Lung (tissue), 17 donors: ENCODE measurements at places on chromosomes 1 and 21.

DNA sequence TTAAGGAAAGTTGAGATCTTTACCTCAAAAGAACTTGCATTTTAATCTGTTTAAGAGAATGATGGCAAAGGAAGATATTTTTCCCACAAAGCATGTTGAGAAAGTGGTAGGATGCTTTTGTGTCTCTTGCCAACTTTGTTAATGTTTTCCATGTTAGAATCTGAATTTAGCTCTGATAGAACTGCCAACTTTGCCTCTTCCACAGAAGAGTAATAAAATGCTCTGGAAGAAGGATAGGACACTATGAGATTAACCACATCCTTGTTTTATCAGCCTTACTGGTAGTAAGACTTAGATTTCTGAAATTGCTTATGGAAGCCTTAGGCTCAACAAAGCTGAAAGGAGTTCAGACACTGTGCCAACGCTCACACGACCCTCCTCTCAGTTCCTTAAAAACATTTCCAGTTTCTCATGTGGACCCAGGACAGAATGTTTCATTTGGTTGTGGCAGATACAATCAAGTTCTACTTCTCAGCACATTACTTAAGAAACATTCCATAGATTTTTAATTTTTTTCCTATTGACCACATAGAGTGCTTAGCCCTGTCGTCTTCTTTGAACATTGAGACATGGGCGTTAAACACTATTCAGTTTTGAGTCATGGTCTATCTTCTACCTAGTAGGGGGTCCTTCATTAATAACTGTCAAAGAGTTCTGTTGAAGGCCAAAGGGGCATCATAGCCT lies 59.0 kb downstream of the MTR start:
- no peak for DNase-seq

- DNase-seq: peak; percentile 47
Observed at GRCh38 chr1:44939061-44939460, 47.3 kb downstream of the EIF2B3 start.

GRCh38 chr1:224454402-224455055 lies 19.9 kb upstream of the WDR26 start:
- peak; percentile 36 for DNase-seq

- DNase-seq: no peak
Observed at GRCh38 chr1:31672986-31673385, 28.3 kb upstream of the PEF1 start.

- no peak for DNase-seq
Observed at GRCh38 chr21:38402291-38402690, 96.0 kb downstream of the ERG start.

- no peak for DNase-seq
Observed at GRCh38 chr1:57586842-57587241, 163.0 kb upstream of the DAB1 start.

DNA sequence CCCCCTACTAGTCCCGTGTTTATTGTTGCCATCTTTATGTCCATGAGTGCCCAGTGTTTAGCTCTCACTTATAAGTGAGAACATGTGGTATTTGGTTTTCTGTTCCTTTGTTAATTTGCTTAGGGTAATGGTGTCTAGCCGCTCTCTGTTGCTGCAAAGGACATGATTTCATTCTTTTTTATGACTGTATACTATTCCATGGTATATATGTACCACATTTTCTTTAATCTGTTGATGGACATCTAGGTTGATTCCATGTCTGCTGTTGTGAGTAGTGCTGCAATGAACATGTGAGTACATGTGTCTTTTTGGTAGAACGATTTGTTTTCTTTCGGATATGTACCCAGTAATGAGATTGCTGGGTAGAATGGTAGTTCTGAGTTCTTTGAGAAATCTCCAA lies 44.2 kb upstream of the METTL18 start:
- DNase-seq: no peak

DNA sequence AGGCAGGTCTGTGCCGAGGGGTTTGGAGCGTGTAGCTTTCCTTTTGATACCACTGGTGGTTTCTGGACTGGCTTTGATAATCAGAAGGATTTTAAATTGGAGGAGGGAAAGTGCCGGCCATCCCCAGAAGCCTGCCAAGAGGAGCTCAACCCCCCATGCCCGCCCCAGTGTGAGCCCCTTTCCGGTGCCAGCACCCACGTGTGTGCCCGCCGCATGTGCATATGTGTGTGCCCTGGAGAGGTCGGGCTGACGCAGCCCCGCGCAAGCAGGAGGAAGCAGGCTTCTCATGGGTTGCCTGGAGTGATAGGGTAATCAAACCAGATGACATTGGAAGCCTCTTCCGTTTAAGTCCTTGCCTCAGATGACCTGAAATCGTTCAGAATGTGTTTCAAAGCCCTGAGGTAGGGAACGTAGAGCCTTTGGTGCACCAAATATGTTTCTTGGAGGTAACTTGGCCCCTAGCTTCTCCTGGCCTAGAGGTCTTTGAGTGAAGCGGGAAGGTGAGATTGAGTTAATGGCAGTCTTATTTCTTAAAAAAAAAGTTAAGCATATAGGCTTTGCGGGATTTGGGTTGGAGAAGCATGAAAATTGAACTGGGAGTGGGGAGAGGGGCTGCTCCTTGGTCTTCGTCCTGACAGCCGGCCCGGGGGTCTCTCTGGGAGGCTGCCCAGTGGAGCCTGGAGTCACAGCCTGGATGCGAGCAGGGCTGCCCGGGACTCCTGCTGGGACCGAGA lies 34.1 kb upstream of the ARHGEF16 start:
- no peak for DNase-seq

DNA sequence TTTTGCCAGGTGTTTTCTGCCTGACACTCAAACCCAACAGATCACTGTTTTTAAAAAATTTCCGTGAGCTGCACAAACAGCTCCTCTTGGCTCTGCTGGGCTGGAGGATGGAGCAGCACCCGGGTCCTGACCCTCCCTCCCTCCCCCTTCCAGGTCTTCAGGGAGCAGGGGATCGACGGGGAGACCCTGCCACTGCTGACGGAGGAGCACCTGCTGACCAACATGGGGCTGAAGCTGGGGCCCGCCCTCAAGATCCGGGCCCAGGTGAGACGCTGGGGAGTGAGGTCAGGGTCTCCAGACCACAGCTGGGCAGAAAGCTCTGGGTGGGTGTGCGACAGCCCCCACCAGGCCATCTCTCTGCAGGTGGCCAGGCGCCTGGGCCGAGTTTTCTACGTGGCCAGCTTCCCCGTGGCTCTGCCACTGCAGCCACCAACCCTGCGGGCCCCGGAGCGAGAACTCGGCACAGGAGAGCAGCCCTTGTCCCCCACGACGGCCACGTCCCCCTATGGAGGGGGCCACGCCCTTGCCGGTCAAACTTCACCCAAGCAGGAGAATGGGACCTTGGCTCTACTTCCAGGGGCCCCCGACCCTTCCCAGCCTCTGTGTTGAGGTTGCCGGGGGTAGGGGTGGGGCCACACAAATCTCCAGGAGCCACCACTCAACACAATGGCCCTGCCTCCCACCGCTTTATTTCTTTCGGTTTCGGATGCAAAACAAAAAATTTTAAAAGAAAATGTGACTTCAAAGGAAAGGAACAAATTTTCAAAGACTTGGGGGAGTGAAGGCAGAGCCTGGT lies 15.3 kb downstream of the NOC2L start:
- DNase-seq: no peak

DNA sequence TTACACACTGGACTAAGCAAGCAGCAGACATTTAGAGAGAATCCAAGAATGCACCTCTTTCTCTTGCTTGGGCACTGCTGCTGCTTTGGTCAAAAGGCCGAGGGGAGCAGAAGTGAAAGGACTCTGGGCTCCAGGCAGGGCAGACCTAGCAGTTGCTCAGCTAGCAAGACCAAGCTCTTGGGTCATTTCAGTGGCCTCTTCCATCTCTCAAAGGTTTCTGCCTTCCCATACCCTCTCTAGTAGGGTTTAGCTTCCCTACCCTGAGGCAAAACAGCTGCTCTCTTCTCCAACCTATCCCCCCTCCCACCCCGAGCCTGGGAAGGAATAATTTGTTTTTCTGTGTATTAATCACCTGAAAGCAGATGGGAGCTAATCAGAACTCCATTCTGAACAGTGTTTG lies 25.8 kb downstream of the TFAP2E start:
- no peak for DNase-seq

DNA sequence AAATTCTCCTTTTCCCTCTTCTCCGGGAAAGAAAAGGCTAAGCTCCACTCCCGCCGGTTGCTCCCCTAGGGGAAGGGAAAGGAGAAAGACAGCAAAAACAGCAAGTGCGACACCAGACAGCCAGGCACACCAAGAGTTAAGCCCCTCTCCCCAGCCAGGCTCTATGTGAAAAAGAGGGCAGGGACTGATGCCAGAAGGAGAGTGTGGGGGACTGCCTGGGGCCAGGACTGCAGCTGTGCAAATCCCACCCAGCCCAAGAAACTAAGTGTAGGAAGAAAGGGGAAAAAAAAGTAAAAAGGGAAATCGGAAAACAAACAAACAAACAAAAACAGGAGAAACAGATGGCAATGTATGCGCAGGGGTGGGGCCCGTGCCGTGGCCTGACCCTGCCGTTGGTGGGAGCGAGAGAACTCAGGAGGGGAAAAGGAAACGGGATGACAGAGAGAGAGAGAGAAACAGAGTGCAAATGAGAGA lies 27.7 kb upstream of the FMO1 start:
- DNase-seq: peak; percentile 91

DNA sequence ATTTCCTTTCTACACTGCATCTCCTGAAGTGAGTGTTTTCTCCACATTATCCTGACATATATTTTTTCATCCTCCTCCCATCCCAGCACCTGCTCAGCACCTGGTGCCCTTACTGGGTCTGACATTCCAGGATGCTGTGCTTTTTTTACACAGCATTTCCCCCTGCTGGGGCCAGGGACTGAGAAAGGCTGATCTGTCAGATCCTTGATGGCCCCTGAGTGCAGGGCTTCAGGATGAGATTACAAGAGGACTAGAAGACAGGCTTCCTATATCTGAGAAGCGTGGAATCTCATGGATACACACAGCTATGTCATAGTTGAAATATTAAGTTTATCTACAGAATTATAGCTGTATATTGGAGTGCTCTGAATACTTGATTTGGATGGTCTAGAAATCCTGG lies 24.4 kb downstream of the RCAN1 start:
- no peak for DNase-seq

- peak; percentile 34 for DNase-seq
Observed at GRCh38 chr1:80211691-80212380, 1205.3 kb upstream of the ADGRL4 start.

- peak; percentile 55 for DNase-seq
Observed at GRCh38 chr1:234536741-234537140, 57.8 kb upstream of the TARBP1 start.

DNA sequence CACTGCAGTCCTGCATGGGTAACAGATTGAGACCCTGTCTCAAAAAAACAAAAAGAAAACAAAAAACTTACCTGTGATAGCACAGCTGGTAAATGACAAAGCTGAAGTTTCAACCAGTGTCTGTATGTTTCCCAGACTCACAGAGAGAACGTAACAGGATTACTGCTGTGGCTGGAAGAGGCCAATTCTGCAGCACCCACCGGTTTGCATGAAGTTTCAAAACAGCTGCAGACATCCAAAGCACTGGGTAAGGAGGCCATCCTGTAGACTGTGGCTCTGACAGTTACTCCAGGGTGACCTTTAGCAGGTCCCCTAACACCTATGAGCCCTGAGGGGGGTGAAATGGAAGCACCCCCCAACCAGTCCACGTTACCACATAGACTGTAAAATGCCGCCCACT lies 7.5 kb downstream of the ID3 start:
- DNase-seq: no peak
